ENCODE measurements at places on chromosomes 11 and 22.

GRCh38 chr22:32823024-32823730, 21.7 kb downstream of the TIMP3 start:
- DNase-seq, result no peak

GRCh38 chr22:44436736-44437135, 61.3 kb downstream of the RTL6 start:
- no peak for DNase-seq

DNA sequence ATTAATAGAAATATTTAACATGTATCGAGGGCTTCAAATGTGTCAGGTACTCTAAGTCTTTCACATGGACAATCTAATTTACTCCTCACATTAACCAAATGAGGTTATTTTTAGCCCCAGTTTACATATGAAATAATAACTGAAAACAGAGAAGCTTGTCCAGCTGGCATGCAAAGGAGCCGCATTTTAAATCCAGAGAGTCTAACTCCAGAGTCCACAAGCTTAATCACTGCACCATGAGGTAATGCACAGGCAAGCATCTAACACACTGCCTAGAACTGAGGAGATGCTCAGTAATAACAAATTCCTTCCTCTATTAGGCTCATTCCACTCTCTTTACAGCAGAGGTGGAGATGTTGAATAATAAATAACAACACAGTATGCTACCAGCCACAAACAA, 165.7 kb upstream of the GUCY1A2 start:
- no peak for DNase-seq

GRCh38 chr22:30732426-30732825, 37.8 kb downstream of the OSBP2 start:
- DNase-seq, result no peak

DNA sequence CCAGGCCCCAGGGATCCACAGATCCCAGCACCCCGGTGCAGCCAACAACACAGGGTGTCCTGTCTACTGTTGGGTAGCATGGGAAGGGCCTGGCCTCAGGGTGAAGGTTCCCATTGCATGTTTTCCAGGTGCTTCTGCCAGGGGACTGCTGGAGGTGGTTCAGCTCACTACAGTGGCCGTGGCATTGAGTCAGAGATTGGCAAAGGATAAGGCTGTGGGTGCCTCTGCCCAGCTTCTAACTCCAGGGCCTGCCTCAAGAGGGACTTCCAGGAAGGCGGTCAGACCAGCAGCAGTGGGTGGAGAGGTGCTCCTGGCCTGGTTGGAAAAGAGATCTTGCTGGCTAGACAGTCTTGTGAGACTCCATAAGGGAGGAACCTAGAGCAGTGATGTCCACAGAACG, 20.9 kb downstream of the CSNK1E start:
- no peak for DNase-seq

GRCh38 chr11:75496305-75496752, 29.4 kb downstream of the GDPD5 start:
- DNase-seq, result no peak

DNA sequence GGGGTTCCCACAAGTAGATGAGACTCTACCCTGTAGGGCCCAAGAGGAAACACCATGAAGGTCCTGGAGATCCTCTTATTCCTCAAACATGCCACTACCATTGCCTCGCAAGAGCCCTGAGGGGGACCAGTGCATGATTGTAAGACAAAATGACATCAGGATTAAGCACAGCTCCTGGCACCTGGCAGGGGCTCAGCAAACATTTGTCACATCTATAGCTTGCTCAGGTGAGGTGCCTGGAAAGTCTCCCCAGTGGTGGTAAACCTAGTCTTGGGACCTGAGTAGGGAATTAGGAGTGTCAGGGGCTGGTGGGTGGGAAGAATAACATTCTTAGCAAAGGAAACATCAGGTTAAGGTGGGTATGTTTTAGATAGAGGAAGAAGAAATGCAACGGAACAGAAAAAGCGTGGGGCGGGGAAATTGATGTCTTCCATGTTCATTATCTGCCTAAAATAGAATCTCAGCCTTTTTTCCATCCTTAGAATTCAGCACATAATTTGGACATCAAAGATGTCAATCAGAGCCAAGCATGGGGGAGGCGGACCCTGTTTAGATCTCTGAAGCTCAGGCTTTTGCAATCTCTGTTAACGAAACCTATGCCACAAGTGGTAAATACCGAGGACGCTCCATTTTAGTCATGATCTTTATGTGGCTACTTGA, 924 bp downstream of the YPEL1 start:
- no peak for DNase-seq

GRCh38 chr11:118792570-118793124, 1.7 kb upstream of the DDX6 start:
- DNase-seq, result peak; percentile 52

- no peak for DNase-seq
Measured at GRCh38 chr22:25996669-25997068, 172.6 kb upstream of the SEZ6L start.

GRCh38 chr11:118790357-118791110, 430 bp downstream of the DDX6 start:
- peak; percentile 23 for DNase-seq
